Thymus (tissue), 14 donors: ENCODE measurements at places on chromosomes 2 and 18. TPM values are rescaled to one million over a fixed set of nuclear protein-coding genes. Genes with fewer than 3 reads are reported as not detected.

DNA sequence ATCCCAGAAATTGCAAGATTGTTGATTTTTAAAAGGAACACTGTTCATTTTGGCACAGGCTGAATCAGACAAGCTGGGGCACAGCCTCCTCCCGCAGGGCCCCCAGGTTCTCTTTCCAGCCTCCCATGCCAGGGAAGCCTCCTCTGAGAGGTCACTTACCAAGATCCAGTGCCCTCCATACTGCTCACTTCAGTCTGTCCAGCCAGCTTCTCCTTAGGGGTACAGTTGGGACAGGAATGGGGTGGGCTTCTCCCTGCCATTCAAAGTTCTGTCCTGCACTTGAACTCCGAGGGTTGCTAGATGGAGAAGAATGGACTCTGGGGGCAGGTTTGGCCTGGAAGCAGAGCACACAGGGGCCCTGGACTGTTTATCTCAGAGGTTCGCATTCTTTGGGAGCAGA, 7.5 kb upstream of the CYP26B1 start:
- no peak for DNase-seq

GRCh38 chr18:26919627-26920026, 54.1 kb upstream of the AQP4 start:
- no peak for DNase-seq

DNA sequence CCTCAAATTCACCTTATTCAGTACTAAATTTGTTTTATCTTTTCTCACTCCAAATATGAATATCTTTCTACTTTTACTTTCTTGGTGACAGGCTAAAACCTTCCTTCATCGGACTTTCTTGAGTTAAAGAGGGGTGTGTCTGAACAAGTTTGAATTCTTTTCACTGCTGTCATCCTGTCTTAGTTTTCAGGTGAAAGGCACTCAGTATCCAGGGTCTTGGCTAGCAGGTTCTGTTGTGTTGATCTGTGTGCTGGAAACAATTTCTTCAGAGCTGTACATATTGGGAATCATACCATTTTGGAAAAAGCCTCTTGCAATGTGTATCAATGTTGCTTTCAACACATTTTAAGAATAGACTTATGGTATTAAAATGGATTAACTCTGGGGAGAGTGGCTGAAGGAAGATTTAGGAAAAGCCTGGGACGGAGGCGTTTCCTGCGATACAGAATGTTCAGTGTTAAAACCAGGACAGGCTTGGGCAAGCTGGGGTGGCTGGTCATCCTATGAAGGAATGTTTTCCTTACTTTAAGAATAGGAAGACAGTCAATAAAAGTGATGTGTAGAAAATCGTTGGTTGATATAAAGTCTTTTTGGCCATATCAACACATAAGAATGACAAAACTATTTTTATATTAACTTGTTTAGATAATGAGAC, 350.7 kb upstream of the SPRED2 start:
- DNase-seq, result no peak

- no peak for DNase-seq
Measured at GRCh38 chr2:32562906-32563305, 64.9 kb upstream of the TTC27 start.

GRCh38 chr2:10232096-10232815, 70.4 kb upstream of the HPCAL1 start:
- no peak for DNase-seq

DNA sequence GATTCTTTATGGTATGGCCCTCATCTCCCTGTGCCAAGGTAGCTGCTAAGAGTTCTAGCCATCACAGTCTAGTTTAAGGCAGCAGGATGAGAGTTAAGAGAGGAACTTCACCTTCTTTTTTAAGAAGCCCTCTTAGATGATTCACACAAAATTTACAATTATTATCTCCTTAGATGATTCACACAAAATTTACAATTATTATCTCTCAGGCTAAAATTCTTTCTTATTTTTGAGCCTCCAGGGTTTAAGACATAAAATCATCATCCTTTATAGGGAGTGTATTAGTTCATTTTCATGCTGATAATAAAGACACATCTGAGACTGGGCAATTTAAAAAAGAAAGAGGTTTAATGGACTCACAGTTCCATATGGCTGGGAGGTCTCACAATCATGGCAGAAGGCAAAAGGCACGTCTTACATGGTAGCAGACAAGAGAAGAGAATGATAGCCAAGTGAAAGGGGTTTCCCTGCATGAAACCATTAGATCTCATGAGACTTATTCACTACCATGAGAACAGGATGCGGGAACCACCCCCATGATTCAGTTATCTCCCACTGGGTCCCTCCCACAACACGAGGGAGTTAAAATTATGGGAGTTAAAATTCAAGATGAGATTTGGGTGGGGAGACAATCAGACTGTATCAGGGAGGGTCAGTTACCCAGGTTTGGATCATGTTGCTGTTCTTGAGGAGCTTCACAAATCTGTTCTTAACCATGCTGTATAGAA, 133.0 kb upstream of the MYO3B start:
- no peak for DNase-seq

SCN3A gene
- total RNA-seq, result 5.9 TPM

DNA sequence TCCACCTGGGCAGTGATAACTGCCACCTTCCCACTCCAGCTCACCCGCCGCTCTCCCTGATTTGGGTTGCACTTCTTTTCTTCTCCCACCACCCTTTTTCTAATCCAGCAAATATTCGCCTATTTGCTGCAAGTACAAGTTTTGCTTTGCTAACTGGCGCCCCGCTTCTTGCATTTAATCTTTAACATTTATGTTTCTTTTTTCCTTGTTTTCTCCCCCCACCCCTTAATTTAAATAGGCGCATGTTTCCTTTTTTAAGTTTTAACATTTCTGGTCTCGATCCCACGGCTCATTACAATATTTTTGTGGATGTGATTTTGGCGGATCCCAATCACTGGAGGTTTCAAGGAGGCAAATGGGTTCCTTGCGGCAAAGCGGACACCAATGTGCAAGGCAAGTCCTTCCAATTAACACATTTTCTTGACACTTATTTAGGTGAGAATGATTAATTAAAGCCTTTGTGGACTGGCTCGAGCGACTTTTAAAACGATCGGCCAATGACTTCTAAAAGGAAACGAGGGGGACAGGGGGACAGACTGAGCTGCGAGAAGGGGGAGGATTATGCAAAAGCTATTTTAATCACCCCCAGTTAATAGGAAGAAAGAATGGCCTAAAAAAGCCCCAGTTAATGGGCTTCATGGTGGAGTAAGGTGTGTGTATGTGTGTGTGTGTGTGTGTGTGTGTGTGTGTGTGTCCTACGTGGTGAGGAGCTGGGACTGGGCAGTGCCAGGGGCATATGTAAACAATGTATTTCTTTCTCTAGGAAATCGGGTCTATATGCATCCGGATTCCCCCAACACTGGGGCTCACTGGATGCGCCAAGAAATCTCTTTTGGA, 1.6 kb downstream of the TBR1 start:
- no peak for DNase-seq

DNA sequence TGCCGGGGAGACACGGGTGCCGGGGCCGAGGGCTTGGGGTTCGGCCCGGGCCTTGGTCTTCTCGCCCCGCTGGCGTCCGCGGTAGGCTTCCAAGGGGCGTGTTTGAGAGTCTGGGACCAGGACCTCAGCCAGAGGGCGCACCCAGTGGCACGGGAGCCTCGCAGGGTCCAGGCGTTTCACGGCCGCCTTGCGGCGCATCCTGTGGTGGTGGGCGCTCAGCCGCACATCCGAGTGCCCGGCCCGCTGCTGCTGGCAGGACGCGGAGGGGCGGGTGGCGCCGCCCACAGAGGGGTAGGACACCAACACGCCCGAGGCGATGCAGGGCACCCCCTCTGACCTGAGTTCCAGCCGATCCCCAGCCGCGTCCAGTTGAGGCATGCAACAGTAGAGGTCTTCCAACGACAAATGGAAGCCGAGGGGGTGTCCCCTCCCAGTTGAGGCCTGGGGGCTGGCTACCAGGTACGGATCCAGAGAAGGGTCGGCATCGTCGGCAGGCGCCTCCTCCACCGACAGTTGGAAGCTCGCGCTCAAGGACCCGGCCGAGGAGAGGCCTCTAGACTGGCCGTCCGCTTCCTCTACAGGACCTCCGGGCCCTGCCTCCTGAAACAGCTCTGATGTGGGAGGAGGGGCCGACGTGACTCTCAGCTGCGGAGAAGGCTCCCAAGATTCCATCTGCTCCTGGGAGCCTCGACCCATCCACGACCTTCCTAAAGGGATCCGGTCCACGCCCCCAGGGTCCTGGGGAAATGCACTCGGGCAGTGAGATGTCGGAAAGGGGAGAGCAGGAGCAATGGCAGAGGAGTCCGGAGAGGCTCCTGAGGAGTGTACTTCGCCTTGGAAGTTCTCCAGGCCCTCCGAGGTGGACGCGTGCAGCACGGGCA, 6.3 kb downstream of the C2orf81 start:
- DNase-seq, result no peak

GRCh38 chr2:236947294-236947693, 138.4 kb upstream of the COPS8 start:
- no peak for DNase-seq

DNA sequence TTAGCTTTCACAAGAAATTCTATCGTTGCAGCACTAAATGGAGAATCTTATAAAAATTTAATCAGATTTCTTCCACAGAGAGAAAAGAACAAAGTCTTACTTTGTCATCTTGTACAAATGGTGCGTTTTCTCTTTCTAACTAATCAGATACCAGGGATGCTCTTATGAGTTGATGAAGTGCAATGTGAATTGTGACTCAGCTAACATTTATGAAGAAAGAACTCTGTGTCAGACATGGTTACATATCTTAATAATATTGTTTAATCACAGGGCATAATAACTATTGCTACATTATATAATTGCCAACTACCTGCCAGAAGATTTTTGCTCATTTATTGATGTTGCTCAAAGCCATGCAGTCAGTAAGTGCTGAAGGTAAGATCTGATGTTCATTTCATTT, 465.0 kb downstream of the CCDC85A start:
- DNase-seq, result no peak

MROH2A gene
- 0.71 TPM for total RNA-seq

GRCh38 chr18:26462355-26462754, 86.0 kb downstream of the KCTD1 start:
- DNase-seq, result no peak

MTIF2 gene
- 33.0 TPM for total RNA-seq

DNA sequence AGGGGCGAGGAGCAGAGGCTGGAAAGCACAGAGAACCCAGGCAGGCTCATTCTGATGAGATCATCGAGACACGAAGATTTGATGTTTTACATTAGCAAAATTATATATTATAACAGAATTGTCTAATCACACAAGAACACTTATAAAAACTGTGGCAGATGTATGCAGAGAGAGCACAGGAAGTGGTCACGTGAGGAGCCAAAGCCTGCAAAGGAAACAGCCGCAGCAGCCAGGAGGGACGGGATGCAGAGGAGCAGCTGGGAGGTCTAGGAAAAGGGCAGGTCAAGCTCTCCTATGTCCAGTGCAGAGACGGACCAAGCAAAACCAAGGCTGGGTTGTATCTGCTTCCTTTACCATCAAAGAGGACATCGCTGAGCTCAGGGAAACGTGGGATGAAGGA, 355.1 kb upstream of the MYT1L start:
- peak; percentile 52 for DNase-seq

DNA sequence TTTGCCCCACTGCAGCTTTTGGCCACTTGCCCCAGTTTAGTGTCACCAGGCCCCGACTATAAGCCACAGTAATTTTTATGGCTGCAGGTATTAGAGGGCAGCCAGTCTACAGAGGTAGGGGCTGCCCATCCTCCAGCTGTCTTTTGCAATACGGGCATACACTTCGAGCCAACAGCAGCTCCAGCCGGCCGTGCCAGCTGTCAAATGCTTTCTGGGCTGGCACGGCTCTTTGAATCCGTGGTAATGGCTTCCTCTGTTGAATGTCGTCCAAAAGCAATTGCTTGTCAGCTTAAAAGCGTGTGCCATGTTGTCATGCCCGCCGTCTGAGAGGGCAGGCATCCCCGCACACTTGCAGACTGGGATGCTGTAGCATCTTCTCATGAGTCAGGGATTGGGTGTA, 41.3 kb downstream of the BCL2L11 start:
- no peak for DNase-seq

- DNase-seq, result no peak
Measured at GRCh38 chr2:100941646-100942240, 60.3 kb upstream of the RPL31 start.

GRCh38 chr2:38925982-38926381, 36.3 kb downstream of the ARHGEF33 start:
- no peak for DNase-seq

ABCB11 gene
- total RNA-seq, result 0.05 TPM

DNA sequence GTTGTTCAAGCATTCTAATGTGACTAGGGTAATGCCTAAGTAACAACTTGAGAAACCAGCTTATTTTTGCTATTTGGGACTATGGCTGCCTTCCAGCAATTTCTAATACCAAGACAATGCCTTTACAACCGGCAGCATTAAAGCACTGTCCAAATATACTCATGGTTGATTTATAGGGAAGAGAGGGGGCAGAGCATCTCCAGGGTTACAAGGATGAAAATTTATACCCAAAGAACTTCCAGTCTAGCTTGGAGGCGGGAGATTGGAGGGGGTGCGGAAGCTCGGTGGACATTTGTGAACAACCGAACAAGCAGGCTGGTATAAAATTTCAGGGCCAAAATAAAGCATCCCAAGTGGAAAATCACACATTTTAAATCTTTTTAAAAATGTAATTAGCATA, 294.9 kb upstream of the STON1 start:
- DNase-seq, result no peak

COL4A3 gene
- 0.94 TPM for total RNA-seq

DNA sequence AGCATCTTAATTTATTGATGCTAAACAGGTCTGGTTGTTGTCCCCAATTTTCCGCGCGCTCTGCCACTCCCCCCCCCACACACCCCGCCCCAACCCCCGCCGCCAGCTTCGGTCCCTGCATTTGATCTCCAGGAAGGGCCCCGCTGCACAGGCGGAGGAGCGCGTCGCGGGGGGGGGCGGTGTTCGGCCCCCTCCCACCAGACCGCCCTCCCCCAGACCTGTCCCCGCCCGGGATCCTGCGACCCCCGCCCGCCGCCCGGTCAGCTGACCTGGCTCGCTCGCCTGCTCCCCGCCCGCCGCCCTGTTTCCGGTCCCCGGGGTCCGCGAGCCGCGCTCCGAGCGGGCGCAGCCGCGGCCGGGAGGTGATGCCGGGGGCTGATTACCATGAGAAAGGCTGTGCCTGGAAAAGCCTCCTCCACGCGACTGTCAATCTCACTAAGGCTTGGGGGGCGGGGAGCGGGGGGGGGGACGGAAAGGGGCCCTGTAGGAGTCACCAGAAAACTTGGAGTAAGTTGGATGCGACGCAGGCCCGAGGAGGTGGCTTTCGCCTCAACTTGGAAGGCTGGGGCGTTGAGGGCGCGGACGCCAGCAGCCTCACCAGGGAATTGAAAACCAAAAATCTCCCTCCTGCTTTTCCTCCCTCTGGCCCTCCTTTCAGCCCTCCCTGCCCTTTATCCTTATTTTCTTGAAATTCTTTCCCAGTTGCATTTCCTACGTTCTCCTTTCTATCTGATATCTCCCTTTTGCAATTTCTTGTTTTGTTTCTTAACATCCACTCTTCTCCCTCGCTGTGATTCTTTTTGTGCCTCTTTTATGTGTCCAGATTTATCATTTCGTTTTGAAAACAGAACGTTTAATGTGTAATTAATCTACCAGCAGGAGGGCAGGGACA, 4.4 kb upstream of the ZEB2 start:
- DNase-seq, result no peak
